ENCODE measurements at places on chromosomes 3 and 15.

- DNase-seq = no peak
Measured at GRCh38 chr3:135532021-135532420, 433.5 kb upstream of the PPP2R3A start.

DNA sequence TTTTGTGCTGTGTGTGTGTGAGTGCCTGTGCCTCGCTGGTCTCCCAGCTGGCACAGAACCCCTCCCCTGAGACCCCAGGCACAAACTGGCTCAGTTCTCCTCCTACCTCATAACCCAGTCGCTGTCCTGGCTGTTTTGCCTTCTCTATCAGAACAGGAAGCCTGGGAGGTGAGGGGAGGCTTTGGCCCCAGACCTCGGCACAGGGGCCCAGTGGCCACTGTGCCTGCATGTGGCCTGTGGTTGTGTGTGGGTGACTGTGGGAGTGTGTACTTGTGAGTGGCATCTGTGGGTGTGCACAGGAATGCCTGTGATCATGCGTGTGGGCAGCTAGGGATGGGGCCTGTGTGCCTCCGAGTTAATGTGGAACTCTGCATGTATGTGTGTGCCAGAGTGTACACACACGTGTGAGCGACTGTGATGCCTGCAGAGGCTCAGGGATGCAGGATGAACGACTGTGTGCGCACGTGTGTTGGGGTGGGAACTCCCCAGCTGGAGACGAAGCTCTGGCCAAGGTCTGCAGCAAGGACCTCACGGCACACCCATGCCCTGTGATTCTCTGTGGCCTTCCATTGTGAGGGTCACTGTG is 32.3 kb downstream of the PSTPIP1 start:
- DNase-seq = no peak

DNA sequence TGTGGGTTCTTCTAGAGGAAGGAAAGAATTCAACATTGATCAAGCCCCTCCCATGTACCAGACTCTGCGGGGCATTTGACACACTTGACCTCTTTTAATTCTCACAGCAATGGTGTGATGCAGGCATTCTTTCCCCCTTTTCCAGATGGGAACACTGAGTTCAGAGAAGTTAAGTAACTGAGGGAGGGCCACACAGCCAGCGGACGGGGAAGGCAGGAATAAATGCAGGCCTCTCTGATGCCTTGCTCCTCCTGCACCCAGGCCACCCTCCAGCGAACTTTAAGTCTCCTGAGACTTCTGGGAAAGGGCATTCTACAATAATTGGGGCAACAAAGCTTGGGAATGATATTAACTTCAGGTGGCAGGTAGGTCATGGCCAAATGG is 227.4 kb downstream of the UACA start:
- DNase-seq = no peak

- no peak for DNase-seq
Measured at GRCh38 chr15:65042776-65043327, 2.3 kb upstream of the SLC51B start.

GRCh38 chr3:194134757-194135515 is 1.0 kb upstream of the HES1 start:
- DNase-seq = peak; percentile 86
